ENCODE measurements at places on chromosomes 16 and 17.

DNA sequence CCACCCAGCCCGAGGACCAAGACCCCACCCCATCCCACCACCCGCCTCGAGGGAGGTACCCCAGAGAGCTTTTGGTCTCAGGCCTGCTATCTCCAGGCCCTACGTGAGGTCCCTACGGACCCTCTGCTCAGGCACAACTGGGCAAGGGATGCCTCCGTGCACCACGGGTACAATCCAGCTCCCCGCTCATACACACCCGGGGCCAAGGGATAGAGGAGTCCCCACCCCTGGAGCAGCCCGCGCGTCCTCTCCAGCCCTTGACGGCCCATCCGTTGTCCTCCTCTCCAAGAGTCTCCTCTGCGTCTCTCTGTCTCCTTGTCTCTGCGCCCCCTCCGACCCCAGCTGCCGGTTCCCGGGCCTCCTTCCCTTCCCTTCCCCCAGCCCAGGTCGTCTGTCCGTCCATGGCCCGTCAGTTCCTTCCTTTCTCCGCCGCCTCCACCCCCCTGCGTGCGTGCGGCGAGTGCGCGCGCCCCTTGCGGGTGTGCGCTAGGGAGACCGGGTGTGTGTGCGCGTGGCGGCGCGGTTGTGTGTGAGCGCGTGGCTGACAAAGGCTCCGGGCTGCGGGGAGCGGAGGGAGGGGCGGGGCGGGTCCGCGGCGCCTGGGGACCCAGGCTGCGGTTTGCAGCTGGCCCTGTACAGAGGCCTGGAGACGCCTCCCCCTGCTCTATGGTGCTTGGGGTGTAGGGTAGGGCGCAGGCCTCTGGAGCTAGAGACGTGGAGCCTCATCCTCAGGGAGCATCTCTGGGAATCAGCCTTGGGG, 930 bp downstream of the SPNS2 start:
- DNase-seq = no peak

GRCh38 chr16:48366165-48367093, 18.8 kb downstream of the SIAH1 start:
- DNase-seq = no peak

GRCh38 chr16:24721830-24722238, 7.6 kb upstream of the TNRC6A start:
- no peak for DNase-seq

GRCh38 chr17:79854080-79855060, 15.1 kb upstream of the CBX4 start:
- no peak for DNase-seq

DNA sequence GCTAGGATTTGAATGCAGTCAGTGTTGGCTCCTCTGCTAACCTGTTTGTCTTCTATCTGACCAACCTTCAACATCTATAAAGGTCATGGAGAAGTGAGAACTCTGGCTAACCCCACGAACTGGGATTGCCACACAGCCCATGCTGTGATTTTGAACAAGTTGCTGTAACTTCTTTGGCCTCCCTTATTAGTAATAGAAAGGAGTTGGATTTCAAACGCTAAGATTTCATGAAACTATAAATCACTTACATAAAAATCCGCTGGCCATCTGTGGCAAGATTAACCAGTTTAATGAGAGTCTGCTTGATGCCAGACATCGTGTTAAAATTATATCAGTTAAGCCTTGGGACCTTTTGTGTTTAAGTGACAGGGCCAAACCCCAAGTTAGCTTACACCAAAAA, 53.4 kb downstream of the HSD17B2 start:
- DNase-seq = no peak

DNA sequence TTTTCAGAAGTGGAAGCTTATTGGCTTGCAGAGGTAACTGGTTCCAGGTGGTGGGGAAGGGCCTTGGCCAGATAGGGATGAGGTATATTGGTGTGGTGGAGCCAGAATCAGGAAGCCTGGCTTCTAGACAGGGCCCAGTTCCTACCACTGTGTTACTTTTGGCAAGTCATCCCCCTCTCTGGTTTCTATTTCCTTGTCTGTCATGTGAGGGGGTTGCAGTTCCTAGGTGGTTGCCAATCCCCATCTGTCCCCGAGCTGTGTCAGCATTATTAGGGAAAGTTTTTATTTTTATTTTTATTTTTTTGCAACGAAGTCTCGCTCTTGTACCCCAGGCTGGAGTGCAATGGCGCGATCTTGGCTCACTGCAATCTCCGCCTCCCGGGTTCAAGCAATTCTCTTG, 3.0 kb downstream of the SMCR8 start:
- DNase-seq = no peak

DNA sequence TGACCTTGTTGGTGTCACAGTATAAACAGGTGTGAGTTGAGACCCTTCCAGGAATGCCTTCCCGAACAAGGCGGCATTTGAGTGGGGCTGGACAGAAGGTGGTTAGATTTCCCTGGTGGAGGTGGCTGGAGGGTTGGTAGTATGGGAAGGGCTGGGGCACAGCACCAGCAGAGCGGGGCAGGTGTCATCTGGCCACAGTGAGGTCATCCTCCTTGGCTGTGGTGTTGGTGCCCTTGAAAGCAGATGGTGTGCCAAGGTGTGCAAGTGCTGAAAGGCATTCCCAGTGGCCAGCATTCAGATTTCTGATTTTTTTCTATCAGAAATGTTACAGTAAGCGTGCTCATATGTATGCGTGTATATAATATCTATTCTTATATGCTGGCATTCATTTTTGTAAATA, 126.6 kb downstream of the LAT start:
- no peak for DNase-seq

DNA sequence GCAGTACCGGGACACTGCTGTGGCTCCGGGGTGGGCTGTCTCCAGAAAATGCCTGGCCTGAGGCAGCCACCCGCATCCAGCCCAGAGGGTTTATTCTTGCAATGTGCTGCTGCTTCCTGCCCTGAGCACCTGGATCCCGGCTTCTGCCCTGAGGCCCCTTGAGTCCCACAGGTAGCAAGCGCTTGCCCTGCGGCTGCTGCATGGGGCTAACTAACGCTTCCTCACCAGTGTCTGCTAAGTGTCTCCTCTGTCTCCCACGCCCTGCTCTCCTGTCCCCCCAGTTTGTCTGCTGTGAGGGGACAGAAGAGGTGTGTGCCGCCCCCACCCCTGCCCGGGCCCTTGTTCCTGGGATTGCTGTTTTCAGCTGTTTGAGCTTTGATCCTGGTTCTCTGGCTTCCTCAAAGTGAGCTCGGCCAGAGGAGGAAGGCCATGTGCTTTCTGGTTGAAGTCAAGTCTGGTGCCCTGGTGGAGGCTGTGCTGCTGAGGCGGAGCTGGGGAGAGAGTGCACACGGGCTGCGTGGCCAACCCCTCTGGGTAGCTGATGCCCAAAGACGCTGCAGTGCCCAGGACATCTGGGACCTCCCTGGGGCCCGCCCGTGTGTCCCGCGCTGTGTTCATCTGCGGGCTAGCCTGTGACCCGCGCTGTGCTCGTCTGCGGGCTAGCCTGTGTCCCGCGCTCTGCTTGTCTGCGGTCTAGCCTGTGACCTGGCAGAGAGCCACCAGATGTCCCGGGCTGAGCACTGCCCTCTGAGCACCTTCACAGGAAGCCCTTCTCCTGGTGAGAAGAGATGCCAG, 12.9 kb downstream of the STH start:
- no peak for DNase-seq

DNA sequence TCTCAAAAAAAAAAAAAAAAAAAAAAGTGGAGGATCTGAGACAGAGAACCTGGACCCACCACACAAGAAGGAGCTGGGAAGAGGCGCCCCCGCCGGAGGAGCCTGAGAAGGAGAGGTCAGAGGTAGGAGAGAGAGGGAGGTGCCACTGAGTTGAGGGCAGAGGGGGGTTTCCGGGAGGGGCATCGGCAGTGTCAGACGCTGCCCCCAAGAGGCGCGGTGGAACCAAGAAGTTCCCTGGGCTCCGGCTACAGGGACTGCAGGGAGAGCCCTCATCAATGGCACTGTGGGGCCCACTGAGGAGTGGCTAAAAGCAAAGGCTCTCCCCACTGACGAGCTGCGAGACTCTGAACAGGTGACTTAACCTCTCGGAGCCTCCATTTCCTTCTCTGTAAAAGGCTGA, 4.2 kb downstream of the CCDC42 start:
- no peak for DNase-seq

- DNase-seq = no peak
Measured at GRCh38 chr16:680967-681745, 946 bp downstream of the STUB1 start.

DNA sequence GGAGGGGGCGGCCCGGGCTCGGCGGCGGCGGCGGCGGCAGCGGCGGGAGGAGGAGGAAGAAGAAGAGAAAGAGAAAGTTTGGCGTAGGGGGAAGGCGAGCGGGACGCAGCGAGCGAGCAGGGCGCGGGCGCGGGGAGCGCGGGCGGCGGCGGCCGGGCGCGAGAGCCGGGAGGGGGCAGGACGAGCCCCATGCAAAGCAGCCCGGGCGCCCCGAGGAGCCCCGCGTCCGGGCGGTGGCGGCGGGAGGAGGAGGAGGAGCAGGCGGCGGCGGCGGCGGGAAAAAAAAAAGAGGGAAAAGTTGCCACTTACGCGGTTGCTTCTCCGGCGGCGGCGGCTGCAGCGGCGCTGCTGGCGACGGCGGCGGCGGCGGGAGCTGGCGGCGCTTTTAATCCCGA, 10.3 kb upstream of the ZFHX3 start:
- DNase-seq = no peak

- no peak for DNase-seq
Measured at GRCh38 chr17:13544765-13545164, 57.0 kb downstream of the HS3ST3A1 start.

DNA sequence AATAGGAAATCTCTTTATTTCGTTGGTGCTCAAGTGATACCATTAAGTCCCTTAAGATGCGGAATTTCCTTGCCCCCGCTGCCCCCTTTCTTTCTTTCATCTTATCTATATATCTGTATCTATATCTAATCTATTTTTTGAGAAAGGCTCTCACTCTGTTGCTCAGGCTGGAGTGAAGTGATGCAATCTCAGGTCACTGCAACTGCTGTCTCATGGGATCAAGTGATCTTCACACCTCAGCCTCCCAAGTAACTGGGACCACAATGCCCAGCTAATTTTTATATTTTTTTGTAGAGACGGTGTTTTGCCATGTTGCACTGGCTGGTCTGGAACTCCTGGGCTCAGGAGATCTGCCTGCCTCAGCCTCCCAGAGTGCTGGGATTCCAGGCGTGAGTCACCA, 693.5 kb downstream of the WWOX start:
- no peak for DNase-seq

DNA sequence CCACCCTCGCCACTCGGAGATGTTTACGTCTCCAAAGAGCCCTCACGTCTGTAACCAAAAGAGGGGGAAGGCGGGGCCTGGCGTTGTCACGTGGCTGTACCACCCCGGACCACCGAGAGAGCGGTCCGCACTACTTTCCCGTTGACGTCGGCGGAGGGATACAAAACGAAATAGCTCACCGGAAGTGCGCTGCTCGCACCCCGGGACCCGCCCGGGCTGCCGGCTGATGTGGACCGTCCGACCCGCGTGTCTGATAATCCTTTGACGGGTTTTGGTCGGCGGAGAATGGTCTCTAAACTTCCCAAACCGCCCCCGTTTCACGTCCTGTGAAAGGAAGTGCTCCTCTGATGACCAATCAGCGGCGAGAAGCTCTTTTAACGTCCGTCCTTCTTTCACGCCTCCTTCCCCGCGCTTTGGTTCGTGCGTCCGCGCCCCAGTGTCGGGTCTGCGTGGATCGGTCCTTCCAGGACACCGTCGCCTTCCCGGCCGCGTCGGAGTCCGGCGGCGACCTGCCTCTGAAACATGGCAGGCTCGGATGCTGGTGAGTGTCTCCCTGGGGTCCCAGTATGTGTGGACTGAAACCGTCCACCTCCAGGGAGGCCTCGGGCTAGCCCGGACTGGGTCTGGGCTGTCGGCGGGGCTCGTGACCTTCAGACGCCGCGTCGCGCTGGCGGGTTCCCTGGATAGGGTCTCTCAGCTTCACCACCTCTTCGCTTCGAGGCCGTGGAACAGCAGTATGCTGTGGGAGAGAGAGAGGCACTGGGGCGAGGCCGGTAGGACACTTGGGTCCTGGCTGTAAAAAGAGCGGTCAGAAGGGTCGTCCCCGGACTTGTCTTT, at the start of gene CEP95:
Gene CEP95 (plus strand): TSS at position 402 of the 837 bp plus-strand sequence. CDS start 121 bp downstream, at position 523.
- peak; percentile 98 for DNase-seq

DNA sequence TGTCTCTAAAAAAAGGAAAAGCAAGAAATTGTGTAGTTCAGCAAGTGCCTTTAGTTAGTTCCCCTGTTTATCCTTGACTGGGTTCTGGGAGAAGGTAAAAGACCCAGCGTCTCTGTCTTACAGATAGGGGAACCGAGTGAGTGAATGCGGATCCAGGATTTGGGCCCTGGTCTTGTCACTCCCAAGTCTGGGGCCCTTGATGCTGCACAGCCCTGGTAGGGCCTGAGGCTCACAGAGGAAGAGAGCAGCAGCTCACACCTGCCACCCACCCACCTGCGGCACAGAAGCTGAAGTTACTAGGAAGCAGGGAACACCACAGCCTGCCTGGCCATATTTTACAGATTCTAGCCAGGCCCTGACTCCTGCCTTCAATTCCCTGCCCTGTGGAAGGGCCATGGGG, 22.2 kb downstream of the LASP1 start:
- DNase-seq = no peak

- DNase-seq = no peak
Measured at GRCh38 chr17:18888766-18889290, 30.9 kb downstream of the PRPSAP2 start.

DNA sequence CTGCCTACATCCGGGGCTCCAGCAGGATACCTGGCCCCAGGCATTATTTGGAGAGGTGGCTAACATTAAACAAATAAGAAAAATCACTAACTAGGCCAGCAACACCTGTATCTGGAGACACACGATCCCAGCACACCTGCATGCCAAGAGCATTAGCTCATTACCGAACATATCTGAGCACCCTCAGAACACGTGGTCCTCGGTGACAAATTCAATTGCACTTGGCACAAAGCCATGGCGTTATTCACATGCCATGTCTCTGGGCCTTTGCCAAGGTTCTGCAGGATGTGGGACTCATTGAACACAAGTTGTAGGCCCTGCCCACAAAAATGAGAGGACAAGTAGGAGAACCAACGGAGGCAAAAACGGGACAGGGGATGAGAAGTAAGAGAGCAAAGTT, 552.3 kb downstream of the TOX3 start:
- no peak for DNase-seq

DNA sequence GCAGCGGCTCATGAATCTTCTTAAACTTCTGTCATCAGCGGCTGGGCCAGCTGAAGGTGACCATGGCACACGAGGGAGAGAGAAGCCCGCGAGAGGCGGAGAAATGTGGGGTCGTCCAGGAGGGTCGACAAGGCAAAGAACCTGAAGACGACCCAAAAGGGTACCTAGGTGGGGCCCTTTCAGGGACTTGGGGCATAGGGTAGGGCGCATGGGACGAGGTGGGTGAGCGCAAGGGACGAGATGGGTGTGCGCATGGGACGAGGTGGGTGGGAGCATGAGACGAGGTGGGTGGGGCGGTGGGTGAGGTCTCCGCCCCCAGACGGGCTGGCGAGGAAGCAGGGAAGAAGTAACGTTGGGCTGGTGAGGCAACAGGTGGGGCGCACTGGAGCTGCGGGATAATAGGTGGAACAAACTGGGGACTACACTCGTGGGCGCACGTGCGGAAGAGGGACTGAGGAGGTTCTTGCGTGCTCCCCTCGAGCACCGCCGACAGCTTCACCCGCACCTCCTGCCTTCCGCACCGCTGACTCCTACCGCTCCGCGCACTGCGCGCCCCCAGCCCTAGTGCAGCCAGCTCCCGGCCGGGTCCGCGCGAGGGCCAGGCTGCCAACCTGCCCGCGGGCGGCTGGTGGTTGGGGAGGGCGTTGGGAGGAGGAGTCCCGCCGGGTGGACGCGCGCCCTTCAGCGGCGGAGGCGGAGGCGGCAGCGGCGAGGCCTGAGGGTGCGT, 23.2 kb upstream of the CRYM start:
- DNase-seq = peak; percentile 45

Measured in SK-N-DZ (cell line).